ENCODE measurements at places on chromosomes 3 and 15.

- no peak for DNase-seq
These were observed 2.9 kb downstream of the ATP13A5 start for GRCh38 chr3:193375614-193376013.

GRCh38 chr3:41290736-41291135 lies 91.4 kb downstream of the CTNNB1 start:
- DNase-seq, result no peak

DNA sequence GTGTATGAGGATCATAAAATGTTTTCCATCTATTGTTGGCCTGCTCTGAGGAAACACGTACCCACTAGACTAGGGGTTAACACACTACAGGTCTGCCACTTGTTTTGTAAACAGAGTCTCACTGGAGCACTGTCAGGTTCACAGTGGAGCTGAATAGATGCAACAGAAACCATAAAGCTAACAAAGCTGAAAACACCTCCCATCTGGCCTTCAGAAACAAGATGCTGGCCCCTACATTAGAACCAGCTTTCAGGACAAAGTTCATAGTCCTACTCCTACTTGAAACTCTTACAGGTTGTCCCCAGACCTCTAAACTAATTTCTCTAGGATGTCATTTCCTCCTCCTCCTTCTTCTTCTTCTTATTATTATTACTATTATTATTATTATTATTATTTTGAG lies 42.3 kb downstream of the SNX4 start:
- DNase-seq, result no peak

- peak; percentile 74 for DNase-seq
These were observed 420.6 kb upstream of the RBMS3 start for GRCh38 chr3:28860307-28860706.

DNA sequence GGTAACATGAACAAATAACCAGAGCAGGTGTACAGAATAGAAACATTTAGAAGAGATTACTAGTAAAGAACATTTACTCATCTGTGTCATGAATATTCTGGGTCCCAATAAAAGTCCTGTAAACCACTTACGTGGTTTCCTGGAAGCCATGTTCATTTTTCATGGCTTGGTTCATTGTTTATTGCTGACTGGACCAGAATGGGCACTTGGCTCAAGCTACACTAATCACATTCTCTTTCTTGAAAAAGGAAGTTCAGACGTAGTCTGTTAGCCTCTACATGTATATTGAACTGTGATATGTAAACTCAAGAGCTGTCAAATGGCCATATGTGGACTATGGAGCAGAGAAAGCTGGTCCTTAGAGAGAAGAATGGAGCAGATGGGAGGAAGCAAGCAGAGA lies 138.3 kb upstream of the FAM3D start:
- no peak for DNase-seq

GRCh38 chr15:90895571-90896117 lies 7.5 kb upstream of the MAN2A2 start:
- no peak for DNase-seq

- DNase-seq, result no peak
These were observed 82.1 kb upstream of the FHIT start for GRCh38 chr3:61333192-61333961.

DNA sequence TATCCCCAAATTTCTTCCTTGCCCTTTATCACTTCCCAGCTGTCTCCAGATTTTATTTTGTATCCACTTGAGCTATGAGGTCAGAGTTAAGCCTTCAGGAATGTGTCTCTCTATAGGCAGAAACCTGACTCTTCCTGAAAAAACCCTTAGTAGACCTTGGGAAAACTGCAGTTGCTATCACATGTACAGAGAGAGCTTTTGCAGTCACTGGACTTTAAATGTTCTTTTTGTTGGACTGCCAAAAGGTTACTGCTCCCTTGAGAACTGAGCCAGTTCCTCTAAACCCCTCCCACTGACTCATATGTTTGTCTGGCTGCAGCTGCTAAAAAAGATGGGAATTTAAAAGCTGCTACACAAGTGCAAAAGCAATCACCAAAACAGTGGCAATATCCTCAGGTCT lies 169.1 kb upstream of the CCDC54 start:
- no peak for DNase-seq

- DNase-seq, result no peak
These were observed 11.5 kb upstream of the TRPM7 start for GRCh38 chr15:50698101-50698500.

DNA sequence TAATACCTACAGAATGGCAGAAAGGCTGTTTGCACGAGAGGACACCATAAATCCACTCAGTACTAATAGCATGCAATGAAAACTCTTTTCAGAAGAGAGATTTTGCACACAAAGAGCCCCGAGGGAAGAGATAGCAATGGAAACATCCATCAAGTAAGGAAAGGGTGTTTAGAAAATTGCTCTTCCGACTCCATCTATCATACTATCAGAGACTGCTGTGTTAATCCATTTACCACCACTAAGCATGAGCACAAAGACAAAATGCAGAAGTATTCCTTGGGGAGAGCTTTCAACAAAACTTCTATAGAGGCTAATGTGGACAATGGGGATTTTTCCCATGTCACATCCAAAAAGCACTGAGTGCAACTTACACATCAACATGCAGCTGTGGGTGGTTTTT lies 72.1 kb upstream of the PLAAT1 start:
- DNase-seq, result no peak

DNA sequence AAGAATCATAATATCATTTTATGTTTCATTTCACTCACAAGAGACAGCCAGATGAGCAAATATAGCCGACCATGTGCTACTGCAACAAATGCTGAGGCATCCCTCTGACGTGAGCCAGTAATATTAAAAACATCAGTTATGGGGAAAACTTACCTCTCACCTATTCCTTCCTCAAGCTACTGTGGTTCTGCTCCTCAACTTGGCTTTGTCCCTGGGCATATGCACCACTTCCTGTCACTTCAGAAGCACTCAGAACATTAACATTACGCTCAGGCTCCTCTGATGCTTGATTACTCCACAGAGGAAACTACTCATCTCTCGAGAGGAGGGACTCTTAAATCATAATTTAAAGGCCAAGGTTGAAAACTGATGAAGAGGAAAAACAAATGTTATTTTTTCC lies 457.0 kb upstream of the ALCAM start:
- DNase-seq, result no peak

- DNase-seq, result no peak
These were observed 172.8 kb upstream of the PLSCR5 start for GRCh38 chr3:146777941-146778340.

DNA sequence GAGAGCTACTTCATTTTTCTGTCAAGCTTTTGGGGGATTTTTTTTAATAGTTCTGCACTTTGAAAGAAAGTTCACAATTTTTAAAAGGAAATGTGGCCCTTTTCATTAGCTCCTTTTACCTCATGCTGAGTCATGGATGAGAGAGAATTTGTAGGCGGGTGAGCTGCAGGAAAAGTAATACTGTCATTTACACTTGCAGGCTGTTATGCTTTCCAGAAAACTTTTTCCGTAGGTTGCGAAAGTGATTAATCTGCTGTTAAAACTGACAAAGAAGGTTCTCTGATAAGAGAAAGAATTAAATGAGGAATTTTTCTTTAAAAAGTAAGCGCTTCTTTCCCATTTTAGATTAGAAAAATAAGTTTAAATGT lies 430.2 kb downstream of the LPP start:
- DNase-seq, result no peak

DNA sequence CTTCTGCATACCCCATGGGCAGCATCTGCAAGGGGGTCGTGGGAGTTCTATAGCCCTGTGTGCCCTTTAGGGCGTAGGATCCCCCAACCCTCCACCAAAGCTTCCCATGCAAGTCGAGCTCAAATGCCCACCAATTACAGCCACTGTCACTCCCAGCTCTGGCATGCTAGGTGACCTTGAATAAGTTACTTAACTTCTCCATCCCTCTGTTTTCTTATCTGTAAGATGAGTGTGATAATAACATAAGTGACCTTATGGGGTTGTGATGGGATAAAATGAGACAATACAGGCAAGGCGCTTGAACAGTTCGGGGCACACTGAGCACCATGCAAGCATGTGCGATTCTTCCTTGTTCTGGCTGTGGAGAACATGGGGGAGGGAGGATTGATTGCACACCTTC lies 74.8 kb upstream of the POMGNT2 start:
- DNase-seq, result no peak

GRCh38 chr3:13325892-13326443 lies 94.2 kb downstream of the NUP210 start:
- DNase-seq, result no peak

- DNase-seq, result no peak
These were observed 112.3 kb downstream of the CDIN1 start for GRCh38 chr15:36691579-36692357.

GRCh38 chr3:193744048-193744821 lies 151.2 kb downstream of the OPA1 start:
- DNase-seq, result no peak

- DNase-seq, result peak; percentile 28
These were observed 23.1 kb upstream of the P4HTM start for GRCh38 chr3:48966876-48967361.

DNA sequence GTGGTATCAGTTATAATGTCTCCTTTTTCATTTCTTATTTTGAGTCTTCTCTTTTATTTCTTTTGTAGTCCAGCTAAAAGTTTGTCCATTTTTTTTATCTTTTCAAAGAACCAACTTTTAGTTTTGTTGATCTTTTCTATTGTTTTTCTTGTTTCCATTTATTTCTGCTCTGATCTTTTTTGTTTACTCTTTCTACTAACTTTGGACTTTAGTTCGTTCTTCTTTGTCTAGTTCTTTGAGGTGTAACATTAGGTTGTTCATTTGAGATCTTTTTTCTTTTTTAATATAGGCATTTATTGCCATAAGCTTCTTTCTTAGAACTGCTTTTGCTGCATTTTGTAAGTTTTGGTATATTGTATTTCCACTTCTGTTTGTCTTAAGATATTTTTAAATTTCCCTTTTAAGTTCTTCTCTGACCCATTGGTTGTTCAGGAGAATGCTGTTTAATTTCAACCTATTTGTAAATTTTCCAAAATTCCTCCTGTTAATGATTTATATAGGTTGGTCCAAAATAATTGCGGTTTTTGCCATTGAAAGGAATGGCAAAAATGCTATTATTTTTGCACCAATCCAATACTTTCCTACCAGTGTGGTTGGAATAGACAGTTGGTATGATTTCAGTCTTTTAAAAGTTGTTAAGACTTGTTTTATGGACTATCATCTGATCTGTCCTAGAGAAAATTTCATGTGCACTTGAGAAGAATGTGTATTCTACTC lies 51.2 kb downstream of the KAT2B start:
- no peak for DNase-seq

- no peak for DNase-seq
These were observed 21.8 kb upstream of the SPATA12 start for GRCh38 chr3:57038466-57039164.

DNA sequence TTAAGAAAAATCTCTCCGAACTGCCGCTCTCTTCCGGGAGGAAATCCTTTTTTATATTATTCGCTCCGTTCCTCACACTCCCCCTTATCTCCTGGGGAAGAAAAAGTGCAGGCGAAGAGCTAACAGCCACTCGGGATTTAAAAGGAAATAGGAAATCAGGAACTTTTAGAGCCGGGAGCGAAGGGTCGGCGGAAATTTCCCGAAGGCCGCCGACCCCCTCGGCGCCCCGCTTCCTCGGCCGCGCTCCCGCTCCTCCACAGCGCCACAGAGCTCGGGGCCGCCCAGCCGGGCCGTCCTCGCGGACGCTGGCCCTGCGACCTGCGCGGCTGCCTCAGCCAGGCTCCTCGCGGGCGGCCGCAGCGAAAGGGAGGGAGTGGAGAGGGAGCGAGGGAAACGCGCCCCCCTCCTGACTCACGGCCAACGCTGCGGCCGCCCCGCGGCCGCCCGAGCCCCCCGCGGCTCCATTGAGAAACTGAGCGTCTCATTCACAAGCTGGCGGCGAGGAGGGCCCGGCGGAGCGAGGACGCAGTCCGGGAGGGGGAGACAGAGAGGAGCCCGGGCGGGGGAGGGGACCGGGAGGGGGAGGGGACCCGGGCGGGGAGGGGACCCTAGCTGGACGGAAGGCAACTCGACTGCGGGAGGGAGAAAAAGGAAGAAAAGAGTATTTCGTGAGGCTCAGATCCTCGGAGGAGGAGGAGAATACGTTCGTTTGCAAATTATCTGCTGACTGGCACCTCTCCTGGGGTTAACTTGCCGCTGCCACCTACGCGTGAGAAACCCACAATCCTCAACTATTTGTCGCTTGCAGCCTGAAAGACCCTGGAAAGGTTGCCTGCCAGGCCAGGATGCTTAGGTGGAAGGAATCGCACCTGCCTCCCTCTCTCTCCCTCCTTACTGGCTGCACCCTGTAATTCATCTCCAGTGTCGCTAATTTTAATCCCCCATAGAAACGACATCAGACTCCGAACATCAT lies at the start of gene PTPN9:
Gene PTPN9 (minus strand): TSS at position 368 of the 973 bp plus-strand sequence. CDS start 539 bp downstream, outside the sequence.
- peak; percentile 80 for DNase-seq

GRCh38 chr15:57337868-57338411 lies 38.4 kb upstream of the CGNL1 start:
- peak; percentile 52 for DNase-seq

DNA sequence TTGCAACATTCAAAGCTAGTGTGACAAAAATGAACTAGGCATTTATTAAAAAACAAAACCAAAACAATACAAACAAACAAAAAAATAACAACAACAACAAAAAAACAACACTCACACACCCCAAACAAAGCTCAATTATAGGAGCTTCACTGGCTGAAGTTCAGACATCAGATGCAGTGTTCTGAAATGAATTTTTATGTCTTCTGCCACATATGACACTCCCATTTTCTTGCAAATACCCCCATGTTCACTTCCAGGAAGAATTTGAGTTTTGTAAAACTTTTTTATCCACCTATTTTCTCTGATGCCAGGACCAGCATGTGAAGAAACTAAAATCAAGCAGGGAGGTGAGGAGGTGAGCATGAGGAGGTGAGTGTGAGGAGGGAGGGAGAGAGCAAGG lies 113.9 kb downstream of the CADPS start:
- DNase-seq, result no peak

DNA sequence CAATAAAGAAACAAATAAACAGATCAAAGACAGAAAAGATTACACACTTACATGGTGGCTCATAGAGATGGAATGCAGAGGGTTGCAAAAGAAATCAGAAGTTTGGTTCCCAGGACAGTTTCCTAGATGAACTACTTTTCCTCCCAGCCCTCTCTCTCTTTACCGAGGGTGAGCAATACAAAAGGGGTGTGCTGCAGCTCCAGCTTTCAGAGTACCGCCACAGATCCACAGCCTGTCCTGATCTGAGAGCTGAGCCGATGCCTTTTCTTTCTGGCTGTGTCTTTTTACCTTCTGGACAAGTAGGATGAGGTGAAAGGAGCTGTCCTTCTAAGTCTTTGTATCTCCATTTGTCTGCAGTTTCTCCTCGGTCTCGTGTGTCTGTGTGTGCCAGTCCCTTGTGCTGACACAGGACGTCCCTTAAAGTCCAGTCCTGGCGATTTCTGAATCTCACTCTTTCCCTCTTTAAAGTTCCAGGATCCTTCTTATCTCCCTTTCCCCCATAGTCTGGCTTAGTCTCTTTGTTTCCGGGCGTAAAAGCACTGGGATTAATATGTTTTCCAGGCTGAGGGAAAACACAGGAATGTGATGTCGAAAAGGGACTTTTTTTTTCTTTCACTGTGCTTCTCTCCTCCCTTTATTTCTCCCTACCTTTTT lies 540 bp downstream of the CCDC80 start:
- DNase-seq, result peak; percentile 24

GRCh38 chr3:129605203-129605921 lies 1.1 kb downstream of the PLXND1 start:
- peak; percentile 82 for DNase-seq

GRCh38 chr3:134911586-134912548 lies 116.8 kb downstream of the EPHB1 start:
- DNase-seq, result no peak
